Kidney (tissue), 22 donors: ENCODE measurements at places on chromosomes 13 and 19.

DNA sequence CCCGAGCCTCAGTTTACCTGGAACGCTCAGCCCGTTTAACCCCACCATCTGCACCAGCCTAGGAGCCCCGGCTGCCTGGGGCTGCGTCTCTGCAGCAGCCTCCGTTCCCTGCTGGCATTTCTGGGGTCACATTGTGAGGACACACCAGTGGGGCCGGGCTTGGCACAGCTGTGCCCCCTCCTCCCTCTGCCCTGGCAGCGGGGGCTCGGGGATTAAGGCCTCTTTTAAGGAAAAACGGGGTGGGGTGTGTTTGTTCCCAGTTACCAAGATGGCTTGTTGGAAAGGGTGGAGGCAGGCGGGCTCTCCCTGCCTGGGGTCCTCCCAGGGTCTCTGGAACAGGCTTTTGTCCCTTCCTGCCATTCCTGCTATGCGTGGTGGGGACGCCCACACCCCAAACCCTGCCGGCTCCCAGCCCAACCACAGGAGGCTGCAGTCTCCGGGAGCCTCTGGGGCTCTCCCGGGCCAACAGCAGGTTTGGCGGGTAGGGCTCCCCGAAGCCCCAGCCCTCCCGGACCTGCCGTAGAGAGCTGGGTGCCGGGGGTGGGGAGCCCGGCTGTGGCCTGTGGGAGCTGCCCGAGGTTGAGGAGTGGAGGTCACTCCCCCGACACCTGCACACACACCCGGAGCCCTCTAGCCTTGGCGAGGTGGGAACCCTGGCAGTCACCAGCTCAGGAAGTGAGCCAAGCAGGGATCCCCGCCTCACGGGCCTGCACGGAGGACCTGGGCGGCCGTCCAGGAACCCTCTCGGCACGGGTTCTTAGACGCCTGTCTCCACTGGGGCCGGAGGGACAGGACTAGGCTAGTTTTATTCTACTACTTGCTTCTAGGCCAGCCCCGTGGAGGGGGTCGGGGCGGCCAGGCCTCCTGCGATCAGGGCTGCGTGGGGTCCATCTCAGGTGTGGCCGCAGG is 36.9 kb downstream of the GADD45B start:
- DNase-seq: no peak

DNA sequence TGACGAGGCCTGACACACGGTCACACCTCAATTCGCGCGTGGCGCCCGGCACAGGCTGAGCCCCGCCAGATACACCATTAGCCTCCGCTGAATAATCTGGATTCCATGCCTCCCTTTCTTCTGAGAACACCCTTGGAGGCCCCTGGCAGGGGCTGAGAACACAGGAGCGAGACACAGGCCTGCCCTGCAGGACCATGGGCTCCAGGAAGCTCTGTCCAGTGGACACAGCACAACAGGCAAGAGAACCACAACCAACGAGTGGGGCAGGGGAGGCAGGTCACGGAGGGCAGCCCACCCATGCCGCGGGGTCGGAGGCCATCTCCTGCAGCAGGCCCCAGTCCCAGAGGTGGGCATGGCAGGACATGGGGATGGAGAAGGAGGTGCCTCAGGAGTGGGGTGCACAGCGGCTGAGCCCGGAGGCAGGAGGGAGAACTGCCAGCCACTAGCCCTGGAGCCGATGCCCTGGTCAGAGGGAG is 75.8 kb upstream of the C13orf46 start:
- no peak for DNase-seq

DNA sequence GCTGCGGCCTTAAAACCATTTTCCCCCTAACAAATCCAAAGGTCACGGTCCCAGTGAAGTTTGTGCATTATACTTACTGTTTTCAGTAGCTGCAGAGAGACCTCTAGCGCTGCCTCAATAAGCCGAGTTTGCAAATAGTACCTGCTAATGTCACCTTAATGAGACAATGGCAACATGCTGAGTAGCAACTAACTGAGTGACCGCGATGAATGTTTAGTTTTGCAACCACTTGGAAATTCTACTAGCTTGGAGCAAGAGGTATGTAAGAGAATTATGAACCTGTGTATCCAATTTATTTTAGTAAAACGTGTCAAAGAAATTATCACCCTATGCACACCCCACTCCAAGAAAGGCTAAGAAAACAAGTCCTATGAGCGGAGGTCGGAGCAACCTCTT is 1.2 kb downstream of the KPNA3 start:
- DNase-seq: no peak

DNA sequence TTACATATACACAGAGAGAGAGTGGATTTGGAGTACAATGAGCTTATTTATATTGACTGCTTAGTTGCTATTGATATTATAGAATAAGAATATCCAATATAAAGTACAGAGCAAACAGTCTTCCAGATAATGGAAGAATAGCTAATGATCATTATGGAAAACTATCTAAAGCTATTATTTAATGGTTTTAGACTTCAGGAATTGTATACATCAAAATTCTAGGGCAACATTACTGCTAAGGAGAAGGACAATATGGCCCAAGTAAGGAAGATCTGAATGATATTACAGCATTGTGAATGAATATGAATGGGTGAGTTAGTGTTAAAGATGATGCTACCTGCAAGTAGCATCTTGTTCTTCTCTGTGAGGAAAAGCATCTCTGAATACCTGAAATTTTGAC is 604.2 kb upstream of the PCDH20 start:
- DNase-seq: no peak

DNA sequence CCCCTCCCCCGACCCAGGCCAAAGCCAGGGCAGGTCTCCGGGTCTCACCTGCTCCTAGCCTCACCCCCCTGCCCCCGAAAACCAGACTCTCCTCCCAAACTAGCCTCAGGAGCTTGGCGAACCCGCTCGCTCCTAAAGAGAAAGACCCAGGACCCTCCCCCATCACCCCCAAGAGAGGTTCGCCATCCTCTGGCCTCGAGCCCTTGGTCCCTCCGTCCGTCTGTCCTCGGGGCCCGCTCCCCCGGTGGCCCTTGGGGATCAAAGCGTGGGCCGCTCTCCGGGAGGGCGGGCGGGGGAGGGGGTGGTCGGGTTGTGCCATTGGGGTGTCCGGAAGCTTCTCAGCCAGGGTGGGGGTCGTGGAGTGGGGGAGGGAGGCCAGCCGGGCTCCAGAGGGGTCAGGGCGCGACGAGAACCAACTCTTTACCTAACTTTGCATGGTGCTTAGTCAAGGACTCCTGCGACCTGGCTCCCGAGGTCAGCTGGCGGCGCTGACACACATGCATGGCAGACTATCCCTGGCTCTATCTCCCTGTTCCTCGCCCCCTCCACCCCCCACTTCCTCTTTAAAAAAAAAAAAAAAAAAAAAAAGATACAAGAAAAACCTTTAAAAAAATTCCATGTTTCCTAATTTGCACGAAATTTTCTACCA is 15.6 kb downstream of the SMIM24 start:
- DNase-seq: no peak
